SK-MEL-5 (cell line): ENCODE measurements at places on chromosomes 3 and 15. TPM values are rescaled to one million over a fixed set of nuclear protein-coding genes. Genes with fewer than 3 reads are reported as not detected.

GRCh38 chr3:98796334-98796733 is 33.2 kb downstream of the ST3GAL6 start:
- no peak for DNase-seq

DNA sequence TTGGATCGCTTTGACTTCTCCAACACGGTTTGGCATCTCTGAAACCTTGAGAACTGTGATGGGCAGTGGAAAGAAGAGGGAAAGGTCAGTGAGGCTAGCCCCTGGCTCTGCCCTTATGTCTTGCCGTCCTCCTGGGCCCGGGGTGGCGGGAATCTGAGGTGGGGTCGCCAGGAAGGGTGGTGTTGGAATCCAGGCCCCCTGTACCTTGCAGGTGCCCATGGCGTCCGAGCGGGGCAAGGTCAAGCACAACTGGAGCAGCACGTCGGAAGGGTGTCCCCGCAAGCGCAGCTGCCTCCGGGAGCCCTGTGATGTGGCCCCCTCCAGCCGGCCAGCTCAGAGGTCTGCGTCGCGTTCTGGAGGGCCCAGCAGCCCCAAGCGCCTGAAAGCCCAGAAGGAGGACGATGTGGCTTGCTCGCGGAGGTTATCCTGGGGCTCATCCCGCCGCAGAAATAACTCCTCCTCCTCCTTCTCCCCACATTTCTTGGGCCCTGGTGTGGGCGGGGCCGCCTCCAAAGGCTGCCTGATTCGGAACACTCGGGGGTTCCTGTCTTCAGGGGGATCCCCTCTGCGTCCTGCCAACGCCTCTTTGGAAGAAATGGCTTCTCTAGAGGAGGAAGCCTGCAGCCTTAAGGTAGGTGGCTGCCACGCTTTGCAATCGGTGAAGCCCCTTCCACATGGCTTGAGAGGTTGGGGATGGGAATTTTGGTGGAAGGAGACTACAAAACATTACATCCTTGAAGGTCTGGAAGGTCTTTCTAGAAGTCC is 907 bp downstream of the TATDN2 start:
- DNase-seq, result no peak

DNA sequence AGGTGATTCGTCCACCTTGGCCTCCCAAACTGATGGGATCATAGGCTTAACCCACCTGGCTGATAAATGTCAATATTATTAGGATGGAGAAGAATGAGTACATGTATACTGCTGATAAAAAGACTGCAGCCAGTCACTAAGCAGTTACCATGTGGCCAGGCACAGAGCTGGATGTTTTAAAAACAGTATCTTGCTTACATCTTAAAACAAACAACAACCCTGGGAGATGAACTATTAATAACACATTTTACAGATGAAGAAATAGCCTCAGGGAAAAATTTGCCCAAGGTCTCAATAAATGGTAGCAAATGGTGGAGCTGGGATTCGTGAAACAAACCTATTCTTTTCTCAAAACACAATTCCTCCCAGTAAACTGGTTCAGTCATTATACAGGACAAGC is 18.1 kb downstream of the IL17RD start:
- DNase-seq, result no peak

- peak; percentile 89 for DNase-seq
These were observed 14.3 kb downstream of the RHOA start for GRCh38 chr3:49397470-49397869.

DNA sequence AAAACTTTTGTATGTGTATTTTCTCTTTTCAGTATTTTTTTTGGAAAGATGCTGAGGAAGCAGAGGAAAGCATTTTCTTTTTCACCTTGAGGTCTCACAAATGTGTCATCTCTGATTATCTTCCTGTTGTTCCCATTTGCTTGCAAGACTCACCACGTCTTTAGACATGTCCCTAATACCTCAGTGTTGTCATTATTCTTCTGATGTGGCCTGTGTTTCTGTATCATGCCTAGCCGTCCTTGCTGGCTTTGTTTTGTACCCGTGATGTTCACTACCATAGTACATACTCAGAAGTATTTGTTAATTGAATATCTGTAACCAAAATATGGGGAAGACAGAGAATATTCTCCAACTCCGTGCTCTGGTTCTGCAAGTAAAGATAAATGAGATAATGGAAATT is 5.0 kb upstream of the P2RY14 start:
- no peak for DNase-seq

DNA sequence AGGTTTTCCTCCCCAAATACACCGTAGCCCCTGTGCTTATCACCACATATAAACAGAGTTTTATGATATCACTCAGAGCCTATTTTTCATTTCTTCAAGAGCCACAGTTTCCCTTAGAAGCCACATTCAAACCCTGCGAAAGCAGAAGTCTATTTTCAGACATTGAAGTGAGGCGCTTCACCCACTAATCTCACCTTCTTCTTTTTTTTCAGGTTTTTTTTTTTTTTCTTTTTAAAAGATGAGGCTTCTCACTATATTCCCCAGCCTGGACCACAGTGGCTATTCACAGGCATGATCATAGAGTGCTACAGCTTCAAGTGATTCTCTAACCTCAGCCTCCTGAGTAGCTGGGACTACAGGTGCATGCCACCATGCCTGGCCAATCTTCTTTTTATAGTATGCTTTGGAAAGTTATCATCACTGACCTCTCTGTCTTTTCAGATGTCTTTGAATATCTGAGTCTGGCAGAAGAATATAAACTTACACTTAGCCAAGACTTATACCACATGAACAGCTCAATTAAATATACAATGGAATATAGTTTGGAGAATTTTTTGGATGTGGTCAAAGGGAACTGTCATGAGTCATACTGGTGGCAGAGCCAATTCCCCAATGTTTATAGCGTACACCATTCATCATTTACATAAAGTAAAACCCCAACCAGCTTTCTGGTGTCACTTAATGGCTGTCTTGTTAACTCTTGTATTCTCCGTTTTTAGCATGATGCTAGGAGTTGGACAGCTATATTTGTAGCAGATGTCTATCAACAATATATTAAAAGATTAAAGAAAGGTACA is 59.7 kb upstream of the CCDC50 start:
- no peak for DNase-seq

DNA sequence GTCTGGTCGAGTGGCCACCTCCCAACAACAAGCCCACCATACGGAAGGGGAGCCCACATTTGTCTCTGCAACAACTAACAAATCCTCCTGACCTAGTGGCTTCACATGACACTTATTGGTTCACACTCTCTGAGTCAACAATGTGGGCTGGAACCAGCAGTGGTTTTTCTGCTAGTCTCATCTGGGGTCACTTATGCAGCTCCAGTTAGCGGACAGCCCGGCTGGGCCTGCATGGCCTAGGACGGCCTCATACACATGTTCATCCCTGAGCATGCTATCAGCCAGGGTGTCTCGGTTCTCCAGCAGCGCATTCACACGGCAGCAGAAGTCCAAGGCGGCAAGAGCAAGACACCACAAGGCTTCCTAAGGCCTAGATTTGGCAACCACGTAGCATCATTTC is 281.7 kb downstream of the XXYLT1 start:
- DNase-seq, result no peak

- no peak for DNase-seq
These were observed 23.1 kb downstream of the CCNL1 start for GRCh38 chr3:157136647-157137387.

GRCh38 chr15:90681480-90681879 is 35.7 kb upstream of the BLM start:
- no peak for DNase-seq

GRCh38 chr3:178099274-178099673 is 437.0 kb upstream of the KCNMB2 start:
- no peak for DNase-seq

DNA sequence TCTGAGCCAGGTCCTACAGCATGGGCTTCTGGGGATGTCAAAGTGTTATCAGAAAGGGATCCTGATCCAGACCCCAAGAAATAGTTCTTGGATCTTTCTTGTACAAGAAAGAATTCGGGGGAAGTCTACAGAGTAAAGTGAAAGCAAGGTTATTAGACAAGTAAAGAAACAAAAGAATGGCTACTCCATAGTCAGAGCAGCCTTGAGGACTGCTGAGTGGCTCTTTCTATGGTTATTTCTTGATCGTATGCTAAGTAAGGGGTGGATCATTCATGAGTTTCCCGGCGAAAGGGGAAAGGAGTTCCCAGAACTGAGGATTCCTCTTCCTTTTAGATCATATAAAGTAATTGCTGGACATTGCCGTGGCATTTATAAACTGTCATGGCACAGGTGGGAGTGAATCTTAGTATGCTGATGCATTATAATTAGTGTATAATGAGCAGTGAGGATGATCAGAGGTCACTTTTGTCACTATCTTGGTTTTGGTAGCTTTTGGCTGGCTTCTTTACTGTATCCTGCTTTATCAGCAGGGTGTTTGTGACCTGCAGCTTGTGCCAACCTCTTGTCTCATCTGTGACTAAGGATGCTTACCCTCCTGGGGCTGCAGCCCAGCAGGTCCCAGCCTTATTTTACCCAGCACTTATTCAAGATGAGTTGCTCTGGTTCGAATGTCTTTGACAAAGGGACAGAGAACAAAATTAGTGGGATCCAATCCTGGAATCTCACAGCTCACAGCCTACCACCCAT is 41.0 kb downstream of the CRYGS start:
- no peak for DNase-seq

GRCh38 chr15:39869254-39869653 is 50.8 kb downstream of the GPR176 start:
- no peak for DNase-seq

DNA sequence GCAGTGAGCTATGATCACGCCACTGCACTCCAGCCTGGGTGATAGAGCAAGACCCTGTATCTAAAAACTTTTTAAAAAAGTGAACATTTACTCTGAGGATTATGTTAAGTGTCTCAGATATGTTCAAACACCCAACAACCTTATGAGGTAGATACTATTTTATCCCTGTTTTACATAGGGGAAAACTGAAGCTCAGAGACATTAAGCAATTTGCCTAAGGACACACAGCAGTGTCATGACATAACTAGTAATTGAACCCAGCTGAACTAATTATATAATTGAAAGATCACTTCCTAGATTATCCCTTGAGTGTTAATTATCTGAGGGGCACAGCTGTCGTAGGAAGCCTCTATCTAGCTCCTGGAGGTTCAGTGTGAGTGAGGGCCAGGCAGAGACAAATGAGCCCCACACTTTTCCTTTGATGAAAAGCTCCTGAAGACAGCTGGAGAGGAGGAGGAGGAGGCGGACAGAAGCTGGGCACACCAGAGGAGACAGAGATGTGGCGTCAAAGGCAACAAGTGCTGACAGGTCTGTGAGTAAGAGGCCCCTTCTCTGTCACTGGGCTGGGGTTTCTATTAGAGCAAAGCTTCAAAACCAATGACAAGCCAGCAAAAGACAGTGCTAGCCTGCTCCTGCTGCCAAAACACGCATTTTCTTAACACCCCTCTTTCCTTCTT is 20.5 kb downstream of the TRH start:
- no peak for DNase-seq

DNA sequence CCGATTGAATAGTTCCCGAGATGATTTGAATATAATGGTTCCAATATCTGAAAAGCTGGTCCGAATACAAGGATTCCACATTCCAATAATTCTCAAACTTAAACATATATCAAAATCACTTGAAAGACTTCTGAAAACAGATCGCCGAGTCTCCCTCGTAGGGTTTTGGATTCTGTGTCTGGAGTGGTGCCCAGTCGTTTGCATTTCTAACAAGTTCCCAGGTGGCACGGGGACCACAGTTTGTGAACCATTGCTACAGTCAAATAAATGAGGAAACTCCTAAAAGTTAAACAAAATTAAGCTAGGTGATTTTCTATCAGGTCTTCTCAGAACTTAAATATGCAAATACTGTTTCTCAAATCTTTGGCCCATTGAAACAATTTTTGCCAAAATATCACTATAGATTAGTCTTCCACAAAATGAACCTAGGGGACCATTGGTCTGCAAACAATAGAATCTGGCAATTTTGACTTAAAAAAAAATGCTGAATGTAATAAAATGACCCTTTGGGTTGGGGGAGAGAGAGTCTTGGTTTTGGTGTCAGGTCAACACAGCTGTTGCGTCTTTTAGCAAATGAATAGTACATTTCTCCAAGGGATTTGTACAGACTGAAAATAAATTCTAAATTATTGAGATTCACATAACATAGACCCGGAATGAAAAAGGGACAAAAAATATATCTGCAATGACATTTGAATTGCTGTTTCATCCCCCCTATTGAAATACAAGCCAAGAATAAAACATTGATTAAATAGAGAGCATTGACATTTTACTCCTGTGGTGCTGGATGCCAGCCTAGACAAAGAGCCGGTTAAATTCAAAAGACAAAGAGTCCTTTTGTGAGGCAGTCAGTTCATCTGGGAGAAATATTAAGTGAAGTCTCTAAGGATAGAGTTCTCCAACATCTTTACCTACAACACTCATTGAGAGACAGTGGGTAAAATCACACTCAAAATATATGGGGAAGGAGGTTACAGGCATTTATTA is 175.7 kb upstream of the ADAMTS9 start:
- DNase-seq, result peak; percentile 69

DNA sequence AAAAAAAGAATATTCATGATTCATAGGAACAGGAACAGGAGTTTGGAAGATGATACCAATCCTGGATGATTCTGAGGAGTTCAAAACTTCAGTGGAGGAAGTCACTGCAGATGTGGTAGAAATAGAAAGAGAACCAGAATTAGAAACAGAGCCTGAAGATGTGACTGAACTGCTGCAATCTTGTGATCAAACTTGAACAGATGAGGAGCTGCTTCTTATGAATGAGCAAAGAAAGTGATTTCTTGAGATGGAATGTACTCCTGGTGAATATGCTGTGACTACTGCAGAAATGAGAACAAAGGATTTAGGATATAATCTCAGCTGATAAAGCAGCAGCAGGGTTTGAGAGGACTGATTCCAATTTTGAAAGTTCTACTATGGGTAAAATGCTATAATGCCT is 72.7 kb downstream of the GSK3B start:
- no peak for DNase-seq

DNA sequence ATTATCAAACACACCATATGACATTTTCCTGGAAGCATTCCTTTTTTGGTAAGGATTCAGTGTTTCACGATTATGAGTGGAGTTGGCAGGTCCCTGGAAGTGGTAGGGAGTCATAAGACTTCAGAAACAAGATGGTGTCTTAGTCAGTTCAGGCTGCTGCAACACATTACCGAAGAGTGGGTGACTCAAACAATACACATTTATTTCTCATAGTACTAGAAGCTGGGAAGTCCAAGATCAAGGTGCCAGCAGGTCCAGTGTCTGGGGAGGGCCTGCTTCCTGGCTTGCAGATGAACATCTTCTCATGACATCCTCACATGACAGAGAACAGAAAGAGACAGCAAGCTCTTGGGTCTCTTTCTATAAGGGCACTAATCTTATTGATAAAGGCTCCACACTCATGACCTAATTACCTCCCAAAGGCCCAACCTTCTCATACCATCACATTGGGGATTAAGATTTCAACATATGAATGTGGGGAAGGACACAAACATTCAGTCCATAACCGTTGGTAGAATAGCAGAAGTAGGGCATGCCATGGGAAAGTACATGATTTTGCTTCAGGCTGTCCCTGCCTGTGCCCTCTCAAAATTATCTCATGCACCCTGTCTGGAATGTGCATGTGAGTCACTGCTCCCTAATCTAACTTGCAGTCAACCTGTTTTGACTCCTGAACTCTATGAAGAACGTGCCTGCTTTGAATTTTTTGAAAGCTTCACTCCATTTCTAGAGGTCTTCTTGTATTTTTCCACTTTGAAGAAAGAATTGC is 72.5 kb downstream of the GTPBP8 start:
- no peak for DNase-seq

The TICRR gene
- total RNA-seq, result 3.2 and 3.7 TPM in 2 replicates

The MB21D2 gene
- total RNA-seq, result 9.5 and 9.9 TPM in 2 replicates

The GPR62 gene
- total RNA-seq, result not detected in 2 replicates

The NEK10 gene
- total RNA-seq, result 0.32 TPM in 2 replicates

The NOX5 gene
- total RNA-seq, result 4.0 TPM in 2 replicates
